ENCODE measurements at places on chromosomes 12 and 14.
A peak's percentile ranks its signal among the peaks of the same experiment; 100 is the strongest.

GRCh38 chr12:12334367-12335040, 15.5 kb downstream of the MANSC1 start:
- DNase-seq = peak; percentile 46

- no peak for DNase-seq
These were observed 76.5 kb downstream of the VCPKMT start for GRCh38 chr14:50039734-50040400.

DNA sequence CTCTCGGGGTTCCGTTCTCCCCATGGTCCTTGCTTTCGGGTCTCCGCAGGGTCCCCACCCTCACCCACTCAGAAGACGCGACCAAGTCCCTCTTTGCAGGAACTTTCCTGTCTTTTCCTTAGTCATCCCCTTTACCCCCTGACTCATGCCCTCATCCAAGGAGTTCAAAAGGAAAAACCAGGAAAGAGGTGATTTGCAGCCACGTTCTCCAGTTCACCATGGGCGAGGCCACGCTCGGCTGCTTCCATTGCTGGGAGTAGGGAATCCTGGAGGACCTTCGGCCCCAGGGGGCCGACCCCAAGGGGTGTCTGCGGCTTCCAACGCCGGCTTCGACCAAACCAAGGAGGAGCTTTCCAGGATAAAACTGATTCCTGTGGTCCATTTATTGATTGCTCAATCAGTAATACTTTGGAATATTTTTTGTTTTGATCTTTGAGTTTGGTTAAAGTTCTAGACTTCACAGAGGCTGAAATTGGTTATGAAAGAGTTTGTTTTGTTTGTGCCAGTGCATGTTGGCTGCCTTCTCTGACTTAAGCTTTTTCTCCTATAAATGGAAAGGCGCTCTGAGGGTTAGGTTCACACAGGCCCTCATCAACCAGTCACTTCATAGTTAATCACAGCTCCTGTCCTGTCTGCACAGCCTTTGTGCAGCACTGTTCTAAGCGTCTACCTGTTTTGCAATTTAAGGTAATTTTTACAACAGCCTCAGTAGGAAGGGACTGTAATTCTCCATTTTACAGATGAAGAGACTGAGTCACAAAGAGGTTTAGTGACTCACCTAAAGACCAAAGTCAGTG, 827 bp downstream of the ALDH2 start:
- no peak for DNase-seq

DNA sequence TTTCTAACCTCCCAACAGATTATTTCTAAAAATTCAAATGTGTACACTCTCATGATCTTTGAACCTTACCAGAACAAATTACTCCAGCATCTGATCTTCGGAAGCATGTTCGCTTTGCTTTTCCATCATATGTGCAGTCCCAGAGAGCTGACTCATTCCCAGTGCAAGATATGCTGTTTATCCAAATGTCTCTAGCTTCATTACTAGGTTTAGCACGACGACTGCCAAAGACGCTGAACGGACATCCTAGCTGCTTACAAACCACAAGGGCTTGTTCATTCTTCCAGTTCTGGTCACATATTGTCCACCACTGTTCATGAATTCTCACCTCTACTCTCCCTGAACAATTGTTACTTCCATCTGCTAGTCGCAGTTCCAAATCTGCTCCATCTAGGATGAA, 40.5 kb downstream of the CD163L1 start:
- no peak for DNase-seq

- DNase-seq = no peak
These were observed 10.4 kb upstream of the KRT7 start for GRCh38 chr12:52222692-52223091.

- DNase-seq = no peak
These were observed 846 bp downstream of the SLIRP start for GRCh38 chr14:77708749-77709148.

DNA sequence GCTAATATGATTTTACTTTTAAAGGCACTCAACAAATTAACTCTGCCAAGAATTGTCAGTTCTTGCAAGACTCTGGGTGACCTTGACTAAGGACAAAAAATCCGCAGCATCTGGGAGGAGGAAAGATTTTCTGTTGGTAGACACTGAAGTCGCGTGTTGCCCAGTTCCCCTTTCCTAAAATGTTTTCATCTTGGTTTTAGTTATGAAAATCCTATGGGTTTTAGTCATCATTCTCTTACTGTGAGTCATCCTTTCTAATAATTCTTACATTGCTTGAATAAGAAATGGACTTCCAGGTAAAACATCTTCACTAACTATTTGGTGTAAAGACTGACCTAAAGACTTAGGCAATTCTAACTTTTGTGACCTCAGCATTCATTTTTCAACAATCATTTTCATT, 9.1 kb downstream of the GSG1 start:
- DNase-seq = no peak

DNA sequence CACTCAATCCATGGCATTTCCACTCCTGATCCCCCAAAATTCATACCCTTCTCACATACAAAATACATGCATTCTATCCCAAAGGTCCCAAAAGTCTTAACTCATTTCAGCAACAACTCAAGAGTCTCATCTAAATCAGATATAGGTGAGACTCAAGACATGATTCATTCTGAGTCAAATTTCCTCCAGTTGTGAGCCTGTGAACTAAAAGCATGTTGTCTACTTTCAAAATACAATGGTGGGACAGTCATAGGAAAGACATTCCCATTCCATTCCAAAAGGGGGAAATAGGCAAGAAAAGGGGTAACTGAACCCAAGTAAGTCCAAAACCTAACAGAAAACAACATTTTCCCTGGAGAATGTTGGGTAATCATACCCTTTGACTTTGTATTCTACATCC, 103.3 kb downstream of the C12orf75 start:
- no peak for DNase-seq

DNA sequence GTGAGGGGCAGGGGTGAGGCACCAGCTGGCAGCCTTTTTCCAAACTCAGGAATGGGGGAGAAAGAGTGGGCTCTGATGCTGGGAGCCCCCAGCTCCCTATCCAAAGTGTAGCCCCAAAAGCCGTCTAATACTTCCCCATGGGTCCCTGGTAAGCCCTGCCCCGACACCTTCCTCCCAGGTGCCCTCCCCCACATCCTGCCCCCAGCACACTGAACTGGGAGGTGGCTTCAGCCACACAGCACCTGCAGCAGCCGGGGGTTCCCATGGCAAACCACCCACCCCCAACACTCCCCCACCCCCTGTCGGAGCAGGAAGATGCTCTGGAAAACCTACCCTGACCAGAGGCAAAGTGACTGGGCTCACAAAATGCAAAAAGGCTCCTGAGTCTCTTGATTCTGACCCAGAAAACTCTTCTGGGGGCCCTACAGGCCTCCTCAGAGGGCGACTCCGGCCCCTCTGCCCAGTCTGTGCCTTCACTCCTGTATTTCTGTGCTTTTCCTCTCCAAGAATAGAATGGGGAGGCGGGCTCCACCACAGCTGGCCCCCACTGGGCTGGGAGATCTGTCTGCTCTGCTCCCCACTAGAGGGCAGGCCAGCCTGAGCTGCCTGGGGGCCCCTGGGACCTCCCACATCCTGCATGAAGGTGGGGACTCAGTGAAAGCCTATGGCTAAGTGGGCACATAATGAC, 81.6 kb downstream of the ITPK1 start:
- peak; percentile 9 for DNase-seq

GRCh38 chr12:121676190-121676589, 6.7 kb upstream of the MORN3 start:
- DNase-seq = no peak

GRCh38 chr14:67358924-67359774, 455 bp downstream of the ATP6V1D start:
- DNase-seq = no peak

DNA sequence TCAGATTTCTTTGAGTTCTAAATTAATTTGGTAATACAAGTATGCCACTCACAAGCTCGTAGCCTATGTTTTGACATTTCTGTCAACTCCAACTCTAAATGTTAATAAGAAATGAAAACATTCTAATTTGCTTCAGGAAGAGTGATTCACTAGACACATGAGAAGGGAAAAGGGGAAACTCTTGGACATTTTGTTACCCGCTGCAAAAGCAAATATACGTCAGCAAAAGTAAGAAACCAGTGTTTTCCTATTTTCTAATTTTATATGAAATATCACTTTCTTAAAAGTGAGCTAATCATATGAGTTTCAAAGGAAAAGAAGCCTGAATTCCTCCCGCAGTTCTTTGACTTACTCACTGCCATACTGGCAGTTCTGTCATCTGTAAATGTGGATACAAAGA, 162.3 kb downstream of the GRIP1 start:
- no peak for DNase-seq

GRCh38 chr12:77362509-77363210, 297.3 kb upstream of the E2F7 start:
- no peak for DNase-seq

- DNase-seq = no peak
These were observed 417.5 kb downstream of the LRIG3 start for GRCh38 chr12:58502841-58503240.

DNA sequence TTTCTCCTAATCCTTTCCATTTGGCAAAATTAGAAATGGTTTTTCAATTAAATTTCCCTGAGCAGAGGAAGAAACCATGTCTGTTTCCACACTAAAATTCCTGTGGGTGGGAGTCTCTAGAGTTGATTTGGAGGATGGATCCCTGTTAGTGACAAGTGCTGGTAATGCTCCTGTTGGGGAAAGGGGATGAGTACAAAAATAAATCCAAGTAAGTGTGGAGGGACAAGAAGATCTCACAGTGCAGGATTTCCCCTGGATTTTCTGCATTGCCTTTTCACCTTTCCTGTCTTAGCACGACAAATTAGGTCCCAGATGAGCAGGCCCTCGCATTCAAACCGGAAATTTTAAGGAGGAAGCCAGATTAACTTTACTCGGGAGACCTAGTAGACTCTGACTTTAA, 107.5 kb downstream of the DAD1 start:
- DNase-seq = no peak

DNA sequence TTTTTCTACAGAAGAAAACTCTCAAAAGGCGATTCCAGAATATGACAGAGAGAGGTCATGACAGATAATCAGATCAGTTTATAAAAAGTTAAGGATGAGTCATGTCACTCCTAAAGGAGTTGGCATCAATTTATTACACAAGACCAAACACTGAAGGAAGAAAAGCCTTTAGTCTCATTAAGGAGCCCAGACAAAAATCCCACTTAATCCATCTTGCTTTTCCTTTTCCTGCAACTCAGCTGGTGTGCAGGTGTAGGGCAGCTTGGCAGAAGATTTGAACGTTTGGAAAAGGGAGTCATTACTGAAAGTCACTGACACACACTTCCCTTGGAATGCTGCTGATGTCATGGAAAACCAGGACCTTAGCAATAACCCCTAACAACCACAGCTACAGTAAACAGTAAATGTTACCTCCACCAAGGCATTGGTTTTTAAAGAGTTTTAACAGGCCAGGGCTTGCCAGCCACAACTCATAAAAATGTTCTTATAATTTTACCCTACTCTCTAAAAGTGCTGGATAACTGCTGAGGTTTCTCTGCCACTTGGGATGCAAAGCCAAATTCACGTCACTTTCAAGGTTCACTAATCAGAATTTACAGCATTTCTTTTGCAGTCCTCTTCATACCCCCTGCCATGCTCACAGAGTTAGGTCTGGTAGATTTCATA, 320.6 kb downstream of the RAD51B start:
- no peak for DNase-seq

DNA sequence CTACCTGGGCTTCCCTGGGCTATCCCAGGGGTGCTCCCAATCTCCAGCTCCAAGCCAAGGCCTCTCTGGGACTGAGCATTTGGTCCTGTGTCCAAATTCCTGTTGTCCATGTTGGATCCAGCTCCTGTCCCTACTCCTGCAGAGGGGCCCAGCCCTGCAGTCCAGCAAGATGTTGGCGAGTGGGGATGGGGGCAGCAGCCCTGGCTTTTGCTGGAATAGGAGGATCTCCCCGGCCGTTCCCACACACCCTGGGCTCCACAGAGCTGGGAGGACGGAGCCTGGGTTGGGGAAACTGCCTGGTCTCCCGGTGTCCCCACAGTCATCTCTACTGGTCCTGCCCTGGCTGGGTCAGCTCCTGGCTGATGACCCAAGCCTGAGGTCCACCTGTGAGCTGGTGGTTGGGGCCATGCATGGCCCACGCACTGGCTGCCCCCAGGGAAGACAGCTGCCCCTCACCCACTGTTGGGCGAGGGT, 219.6 kb upstream of the C14orf180 start:
- no peak for DNase-seq

DNA sequence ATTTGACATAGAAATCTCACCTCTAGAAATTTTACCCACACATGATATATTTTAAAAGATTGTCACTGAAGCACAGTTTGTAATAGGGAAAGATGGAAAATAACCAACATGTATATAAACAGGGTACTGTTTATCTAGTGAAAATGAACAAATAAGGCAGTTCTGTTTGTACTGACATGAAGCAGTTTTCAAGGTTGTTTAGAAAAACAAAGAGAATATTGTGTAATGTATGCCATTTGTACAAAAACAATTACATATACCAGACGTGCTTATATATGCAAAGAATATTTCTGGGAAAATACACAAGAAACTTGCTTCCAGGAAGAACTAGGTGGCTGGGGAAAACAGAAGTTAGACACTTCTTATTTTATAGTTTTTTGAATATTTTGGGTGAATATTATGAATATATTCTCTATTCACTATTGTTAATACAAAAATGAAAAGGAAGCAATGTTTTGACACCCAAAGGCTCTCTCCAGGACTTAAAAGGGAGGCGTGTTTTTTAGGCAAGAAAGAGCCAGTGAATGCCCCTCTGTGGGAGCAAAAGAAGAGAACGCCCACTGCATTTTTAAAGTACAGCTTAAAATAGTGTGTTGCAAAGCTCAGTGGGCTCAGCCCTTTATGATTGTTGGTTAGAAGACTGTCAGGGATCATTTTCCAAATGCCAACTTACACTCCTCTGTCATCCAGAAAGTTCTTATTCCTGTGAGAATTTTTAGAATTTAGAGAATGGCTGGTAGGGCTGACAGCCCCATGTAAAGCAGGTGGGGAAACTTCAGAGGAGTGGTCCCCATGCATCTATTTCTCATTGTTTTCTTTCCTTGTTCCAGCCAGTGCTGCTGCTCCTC, 59.6 kb upstream of the FERMT2 start:
- DNase-seq = no peak

- DNase-seq = no peak
These were observed 23.5 kb downstream of the BHLHE41 start for GRCh38 chr12:26101350-26101734.

DNA sequence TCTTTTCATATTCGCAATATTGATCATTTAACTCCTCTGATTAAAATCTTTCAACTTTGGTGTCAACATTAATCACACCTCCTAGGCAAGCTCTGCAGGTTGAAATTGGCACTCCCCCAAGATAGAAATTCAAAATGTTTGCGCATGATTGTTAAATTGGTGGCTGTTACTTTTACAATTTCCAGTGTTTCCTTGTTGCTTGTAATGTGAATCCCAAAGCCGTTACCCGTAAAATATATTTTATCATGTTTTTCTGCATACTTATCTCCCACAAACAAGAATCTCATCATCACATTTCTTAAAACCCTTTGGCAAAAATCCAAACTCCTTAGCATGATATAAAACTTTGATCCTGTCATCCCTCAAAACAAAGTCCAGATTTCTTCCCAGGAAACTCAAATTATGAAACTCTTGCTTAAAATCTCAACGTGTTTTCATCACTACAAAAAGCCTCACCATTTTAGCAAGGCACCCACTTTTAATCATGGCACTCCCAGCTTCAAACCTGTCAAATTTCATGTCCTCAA, 14.7 kb downstream of the RTL1 start:
- no peak for DNase-seq

GRCh38 chr14:31297701-31298344, 90.2 kb upstream of the HECTD1 start:
- DNase-seq = no peak

GRCh38 chr14:54785136-54785777, 117.4 kb downstream of the GCH1 start:
- no peak for DNase-seq

Measured in activated T-helper 1 cell treated with Interleukin-2 at 50 U/mL for 16 hours (primary cell).